Substantia nigra (tissue), 51 donors: ENCODE measurements at places on chromosomes 3 and 15.

DNA sequence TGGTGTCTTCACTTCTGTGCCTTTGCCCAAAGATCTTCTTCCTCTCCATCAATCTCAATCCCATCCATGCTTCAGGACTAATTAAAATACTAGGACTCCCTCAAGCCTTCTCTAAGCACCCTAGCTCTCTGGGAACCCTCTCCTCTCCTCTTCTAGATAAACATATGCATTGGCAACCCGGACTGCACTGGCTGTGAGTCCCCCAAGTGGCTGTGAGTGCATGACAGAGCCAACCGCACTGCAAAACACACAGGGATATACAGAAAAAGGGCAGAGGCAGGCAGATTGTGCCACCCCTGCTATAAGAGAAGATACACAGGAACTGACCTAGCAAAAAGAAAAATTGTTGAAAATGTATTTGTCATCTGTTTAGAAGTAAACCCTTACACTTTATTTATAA lies 457.1 kb downstream of the MFSD1 start:
- DNase-seq, result no peak

DNA sequence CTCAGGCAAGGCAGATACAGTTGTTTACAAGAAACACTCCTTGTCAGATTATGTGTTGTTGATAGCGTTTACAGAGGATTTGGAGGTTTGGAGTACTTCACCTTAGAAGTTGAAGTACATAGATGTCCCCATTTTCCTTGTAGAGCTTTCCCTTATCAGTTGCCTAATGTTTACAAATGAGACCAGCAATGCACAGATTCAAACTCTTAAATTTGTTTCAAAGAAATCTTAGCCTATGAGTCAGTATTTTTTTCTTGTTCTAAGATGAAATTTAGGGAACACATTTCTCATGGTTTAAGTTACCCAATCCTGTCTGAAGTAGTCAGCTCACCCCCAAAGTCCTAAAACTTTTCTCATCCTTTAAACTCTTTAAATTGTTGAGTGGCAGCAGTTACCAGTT lies 6.3 kb upstream of the EIF5A2 start:
- DNase-seq, result no peak

DNA sequence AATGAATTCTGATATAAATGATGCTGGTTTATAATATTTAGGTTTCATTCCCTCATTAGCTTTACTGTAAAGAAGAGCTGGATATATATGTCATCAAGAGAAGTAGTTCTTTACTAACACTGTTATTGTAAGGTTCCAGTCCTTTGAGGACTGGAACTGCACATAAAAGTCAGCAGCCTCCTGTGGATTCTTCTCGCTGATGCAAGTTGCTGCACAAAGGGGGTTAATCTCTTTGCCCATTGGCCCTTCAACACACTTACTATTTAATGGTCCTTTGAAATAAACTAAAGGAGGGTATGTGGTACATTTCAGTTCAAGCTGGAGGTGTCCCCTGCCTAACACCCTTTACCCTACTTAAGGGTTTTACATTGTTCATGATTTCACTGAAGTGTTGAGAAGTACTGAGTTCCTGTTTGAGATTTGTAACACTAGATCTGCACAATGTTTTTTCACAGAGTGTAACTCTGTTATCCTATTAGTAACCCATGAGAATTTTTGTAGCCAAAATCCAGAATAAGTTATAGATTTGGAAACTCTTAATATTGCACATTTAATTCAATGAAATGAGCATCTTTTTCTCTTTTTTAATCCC lies 43.9 kb downstream of the NR2C2 start:
- DNase-seq, result no peak

GRCh38 chr3:150757768-150758167 lies 5.2 kb downstream of the SIAH2 start:
- DNase-seq, result no peak

DNA sequence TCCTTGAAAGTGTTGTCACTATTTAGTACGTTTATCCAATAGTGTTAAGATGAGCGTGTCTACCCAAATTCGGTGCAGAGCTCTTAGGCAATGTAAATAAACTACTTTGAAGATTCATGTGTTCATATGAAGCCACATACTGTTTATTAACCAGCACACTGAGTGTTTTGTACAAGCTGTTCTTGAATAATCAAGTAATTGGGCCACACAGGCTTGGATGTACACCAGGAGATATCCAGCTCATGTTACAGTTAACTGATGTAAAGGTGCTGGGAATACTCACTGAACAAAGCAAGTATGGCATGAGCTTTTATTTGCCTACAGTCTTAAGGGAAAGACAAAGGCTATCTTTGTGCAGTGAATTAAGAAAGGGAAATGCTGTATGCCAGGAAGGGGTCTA lies 632 bp upstream of the DHX36 start:
- DNase-seq, result no peak

GRCh38 chr3:122716667-122717066 lies 36.0 kb downstream of the PARP14 start:
- DNase-seq, result no peak

DNA sequence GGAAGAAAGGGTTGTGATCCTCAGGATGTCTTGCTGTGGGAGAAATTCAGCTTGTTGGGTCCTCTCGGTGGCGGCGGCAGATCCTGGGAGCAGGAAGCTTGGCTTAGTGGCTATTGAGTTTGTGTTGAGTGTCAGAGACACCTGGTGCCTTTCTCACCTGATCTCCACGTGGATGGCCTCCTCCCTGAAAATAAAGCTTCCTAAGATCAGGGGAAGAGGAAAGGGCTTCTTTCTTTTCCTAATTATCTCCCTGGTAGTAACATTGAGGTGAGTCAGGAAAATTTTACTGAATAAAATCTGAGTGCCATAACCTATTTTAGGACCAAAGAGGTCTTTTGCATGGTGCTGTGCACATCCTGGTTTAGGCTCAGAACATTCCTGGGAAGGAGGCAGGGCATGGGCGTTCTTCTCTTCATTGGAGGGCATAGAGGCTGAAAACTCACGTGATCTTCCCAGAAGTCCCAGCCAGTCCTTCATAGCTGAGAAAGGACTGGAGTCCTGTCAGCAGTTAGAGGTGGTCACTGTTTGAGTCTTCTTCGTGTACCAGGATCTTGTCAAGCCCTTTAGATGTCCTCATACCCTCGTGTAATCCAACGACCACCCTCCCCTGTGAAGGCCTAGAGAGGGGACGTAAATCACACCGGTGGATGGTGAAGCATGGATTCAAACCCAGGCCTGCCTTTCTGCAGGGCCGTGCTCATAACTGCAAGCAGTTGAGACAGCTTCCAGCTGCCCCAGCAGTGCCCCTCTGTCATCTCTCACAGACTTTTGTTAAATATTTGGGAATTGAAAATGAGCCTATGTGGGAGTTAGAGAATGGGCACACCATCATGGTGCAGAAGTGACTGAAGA lies 1.1 kb downstream of the CMTM8 start:
- no peak for DNase-seq
